Chondrocyte (in vitro differentiated cells): ENCODE measurements at places on chromosomes 6 and 20. TPM values are rescaled to one million over a fixed set of nuclear protein-coding genes. Genes with fewer than 3 reads are reported as not detected.
A peak's percentile ranks its signal among the peaks of the same experiment; 100 is the strongest.

Gene FGD2
- not detected in 3 replicates for total RNA-seq

DNA sequence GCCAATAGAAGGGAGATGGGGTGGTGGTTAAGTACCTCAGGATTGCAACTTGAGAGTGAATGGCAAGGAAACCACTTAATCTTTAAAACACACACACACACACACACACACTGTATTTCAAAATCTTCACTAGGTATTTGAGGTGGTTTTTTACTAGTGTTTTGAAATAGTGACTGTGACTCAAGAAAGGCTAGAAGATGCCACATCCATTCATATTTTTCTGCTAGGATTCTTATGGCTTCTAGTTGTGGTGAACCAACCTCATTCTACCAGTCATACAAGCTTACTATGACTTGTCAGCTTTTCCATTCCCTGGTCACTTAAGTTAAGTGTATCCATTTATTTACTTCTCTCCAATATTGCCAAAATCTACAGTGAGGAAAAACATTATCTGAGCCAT is 519.4 kb upstream of the JAG1 start:
- no peak for DNase-seq
- no peak overlapping the region for H3K27ac ChIP-seq
- no peaks in the 10 kb centered on the region for H3K36me3 ChIP-seq

DNA sequence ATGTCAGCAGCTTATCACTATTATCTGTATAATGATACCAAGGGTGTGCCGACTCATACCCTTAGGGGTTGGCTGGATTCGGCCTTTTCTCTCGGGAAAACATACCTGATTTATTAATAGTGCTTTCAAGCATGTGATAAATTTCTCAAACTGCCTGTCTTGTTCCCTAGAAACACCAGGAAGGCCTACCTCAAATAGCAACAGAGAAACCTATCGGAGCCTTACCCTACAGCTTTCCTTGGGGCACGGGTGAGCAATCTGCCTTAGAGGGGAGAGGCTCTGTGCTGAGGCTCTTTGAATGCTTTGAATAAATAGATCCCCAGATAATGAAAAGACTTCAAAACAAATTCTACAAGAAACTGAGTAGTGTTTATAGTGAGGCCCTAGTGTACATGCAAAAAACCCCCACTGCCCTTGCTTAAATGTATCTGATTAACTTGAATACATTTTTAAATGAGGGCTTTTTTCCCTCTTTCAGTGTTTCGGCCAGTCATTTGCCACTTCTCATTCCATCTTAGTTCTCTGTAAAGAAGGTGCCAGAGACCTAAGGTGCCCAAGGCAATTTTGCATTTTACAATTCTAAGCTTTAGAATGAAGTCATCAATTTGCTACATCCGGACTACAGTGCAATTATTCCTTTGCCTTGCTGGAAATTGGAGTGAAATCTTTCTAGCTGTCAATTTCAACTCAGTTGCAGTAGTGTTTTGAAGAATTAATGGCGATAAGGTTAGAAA is 320.1 kb downstream of the ESR1 start:
- no peak overlapping the region for H3K4me3 ChIP-seq
- no peaks in the 10 kb centered on the region for H3K27me3 ChIP-seq
- no peak overlapping the region for H3K27ac ChIP-seq

GRCh38 chr20:18926965-18927364 is 113.4 kb downstream of the SCP2D1 start:
- H3K36me3 ChIP-seq, result no peaks in the 10 kb centered on the region
- no peak for DNase-seq
- H3K27ac ChIP-seq, result no peak overlapping the region
- H3K27me3 ChIP-seq, result no peaks in the 10 kb centered on the region
- H3K4me1 ChIP-seq, result no peaks in the 10 kb centered on the region
- no peak overlapping the region for H3K4me3 ChIP-seq

- peaks cover 2% of the 10 kb centered on the region for H3K36me3 ChIP-seq
- no peak for DNase-seq
- peaks cover 38% of the 10 kb centered on the region for H3K4me1 ChIP-seq
- H3K27me3 ChIP-seq, result no peaks in the 10 kb centered on the region
- H3K27ac ChIP-seq, result peak overlapping the region; percentile 94
Observed at GRCh38 chr20:23050076-23050838, 785 bp upstream of the THBD start.

Gene LPIN3
- total RNA-seq, result 3.3 to 5.1 TPM (median 3.5 TPM) in 3 replicates

DNA sequence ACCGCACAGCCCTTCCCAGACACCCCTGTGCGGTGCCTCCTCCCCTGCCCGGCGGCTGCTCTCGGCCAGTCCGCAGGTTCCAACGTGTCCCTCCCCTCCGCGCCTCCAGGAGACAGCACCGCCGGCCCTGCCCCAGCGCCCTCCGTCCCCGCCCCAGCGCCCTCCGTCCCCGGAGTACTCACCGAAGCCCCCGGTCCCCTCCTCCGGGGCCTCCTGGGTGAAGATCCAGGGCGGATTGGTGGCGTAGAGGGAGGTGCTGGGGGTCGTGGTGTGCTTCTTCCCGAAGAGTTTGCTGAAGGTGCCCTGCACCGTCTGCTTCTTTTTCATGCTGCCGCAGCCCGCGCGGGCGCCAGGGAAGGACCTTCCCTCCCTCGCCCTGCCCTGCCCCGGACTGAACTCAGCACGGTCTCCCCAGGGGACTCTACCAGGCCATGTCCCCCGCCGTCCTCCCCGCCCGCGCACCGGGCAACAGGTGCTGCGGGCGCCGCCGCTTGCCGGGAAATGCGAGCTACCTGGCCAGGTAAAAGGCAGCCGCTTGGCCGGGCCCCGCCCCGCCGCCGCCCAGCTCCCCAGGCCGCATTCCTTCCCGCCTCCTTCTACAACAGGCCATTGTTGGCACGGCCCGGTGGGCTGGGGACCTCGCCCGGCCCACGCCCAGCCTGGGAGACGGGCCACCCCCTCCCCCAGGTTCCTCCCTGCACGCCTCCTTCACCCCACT is at the start of gene C6orf132:
Gene C6orf132 (minus strand): TSS at position 503 of the 718 bp plus-strand sequence. CDS start 176 bp downstream, at position 327.
- no peak for DNase-seq
- H3K36me3 ChIP-seq, result no peaks in the 10 kb centered on the region

Gene ZKSCAN4
- total RNA-seq, result 4.8 to 7.1 TPM (median 5.1 TPM) in 3 replicates

- no peaks in the 10 kb centered on the region for H3K36me3 ChIP-seq
- H3K4me3 ChIP-seq, result no peak overlapping the region
- peaks cover 22% of the 10 kb centered on the region for H3K4me1 ChIP-seq
Observed at GRCh38 chr6:75438442-75439116, 55.0 kb downstream of the FILIP1 start.

Gene LY6G6D
- total RNA-seq, result not detected in 3 replicates

- H3K4me1 ChIP-seq, result peaks cover 10% of the 10 kb centered on the region
- peaks cover 1% of the 10 kb centered on the region for H3K36me3 ChIP-seq
- DNase-seq, result no peak
- H3K27me3 ChIP-seq, result no peaks in the 10 kb centered on the region
- no peak overlapping the region for H3K27ac ChIP-seq
Observed at GRCh38 chr20:25534845-25535244, 50.5 kb downstream of the NINL start.

Gene TINAG
- not detected in 3 replicates for total RNA-seq

- DNase-seq, result no peak
- H3K27ac ChIP-seq, result no peak overlapping the region
- H3K4me1 ChIP-seq, result no peaks in the 10 kb centered on the region
- H3K27me3 ChIP-seq, result no peaks in the 10 kb centered on the region
Observed at GRCh38 chr6:81876971-81877370, 124.5 kb upstream of the TENT5A start.

GRCh38 chr6:146498309-146498708 is 45.3 kb upstream of the RAB32 start:
- no peak overlapping the region for H3K4me3 ChIP-seq
- no peaks in the 10 kb centered on the region for H3K36me3 ChIP-seq
- no peak overlapping the region for H3K27ac ChIP-seq
- H3K4me1 ChIP-seq, result no peaks in the 10 kb centered on the region
- DNase-seq, result no peak

- H3K4me1 ChIP-seq, result no peaks in the 10 kb centered on the region
- DNase-seq, result no peak
- no peak overlapping the region for H3K27ac ChIP-seq
- no peak overlapping the region for H3K4me3 ChIP-seq
- H3K36me3 ChIP-seq, result peaks cover 48% of the 10 kb centered on the region
Observed at GRCh38 chr20:1163105-1163504, 21.7 kb downstream of the TMEM74B start.

DNA sequence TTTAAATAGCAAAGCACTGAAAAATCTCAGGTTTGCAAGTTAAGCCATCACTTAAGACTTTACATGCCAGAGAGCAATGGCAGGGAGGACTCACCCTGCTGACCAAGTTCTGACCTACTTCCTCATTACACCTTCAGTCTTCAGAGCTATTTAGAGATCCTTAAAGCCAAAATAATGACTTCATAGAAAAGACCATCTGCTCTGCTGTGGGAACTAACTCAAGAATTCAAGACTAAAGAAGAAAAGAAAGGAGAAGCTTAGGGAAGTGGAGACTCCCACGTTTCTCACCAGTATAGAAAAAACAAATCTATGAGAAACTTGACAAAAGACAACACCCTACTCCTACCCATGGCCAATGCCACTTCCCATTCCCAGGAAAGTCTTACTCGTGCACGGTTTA is 28.6 kb downstream of the XPO5 start:
- no peak overlapping the region for H3K4me3 ChIP-seq
- H3K27me3 ChIP-seq, result no peaks in the 10 kb centered on the region
- H3K27ac ChIP-seq, result no peak overlapping the region
- DNase-seq, result no peak

DNA sequence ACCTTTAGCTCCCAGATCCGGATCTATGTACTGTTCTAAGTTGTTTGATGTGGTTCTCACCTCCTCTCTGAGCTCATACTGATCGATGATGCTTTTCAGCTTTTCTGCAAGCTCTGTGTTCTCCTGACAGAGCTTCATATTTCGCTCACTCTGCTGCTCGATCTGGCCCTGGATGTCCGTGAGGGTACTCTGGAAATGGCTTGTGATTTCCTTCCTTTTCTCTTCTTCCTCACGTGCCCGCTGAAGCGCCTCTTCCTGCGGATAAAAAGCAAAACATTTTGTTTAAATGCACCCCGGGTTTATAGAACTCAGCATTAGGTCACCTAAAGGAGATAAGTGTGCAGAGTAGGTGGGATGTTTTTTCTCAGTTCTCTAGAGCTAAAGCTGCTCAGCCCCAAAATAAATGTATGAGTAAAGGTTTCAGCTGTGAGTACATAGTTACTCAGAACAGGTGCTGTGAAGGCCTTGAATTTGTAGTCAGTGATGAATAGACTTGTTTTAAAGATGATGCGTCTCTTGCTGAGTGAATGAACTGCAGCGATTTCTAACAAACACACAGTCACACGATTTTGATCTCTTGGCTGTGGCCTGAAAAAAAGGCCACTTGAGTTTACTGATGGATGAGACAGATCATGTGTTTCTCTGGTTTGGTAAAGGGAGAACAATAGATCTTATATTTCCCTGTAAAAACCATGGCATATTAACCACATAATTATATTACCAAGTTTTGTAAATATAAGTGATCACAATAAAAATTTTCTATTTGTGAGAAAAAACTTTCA is 29.1 kb downstream of the TXLNB start:
- no peaks in the 10 kb centered on the region for H3K4me1 ChIP-seq
- no peak overlapping the region for H3K4me3 ChIP-seq
- no peak overlapping the region for H3K27ac ChIP-seq
- H3K27me3 ChIP-seq, result peaks cover 2% of the 10 kb centered on the region
- H3K36me3 ChIP-seq, result no peaks in the 10 kb centered on the region
- DNase-seq, result no peak

DNA sequence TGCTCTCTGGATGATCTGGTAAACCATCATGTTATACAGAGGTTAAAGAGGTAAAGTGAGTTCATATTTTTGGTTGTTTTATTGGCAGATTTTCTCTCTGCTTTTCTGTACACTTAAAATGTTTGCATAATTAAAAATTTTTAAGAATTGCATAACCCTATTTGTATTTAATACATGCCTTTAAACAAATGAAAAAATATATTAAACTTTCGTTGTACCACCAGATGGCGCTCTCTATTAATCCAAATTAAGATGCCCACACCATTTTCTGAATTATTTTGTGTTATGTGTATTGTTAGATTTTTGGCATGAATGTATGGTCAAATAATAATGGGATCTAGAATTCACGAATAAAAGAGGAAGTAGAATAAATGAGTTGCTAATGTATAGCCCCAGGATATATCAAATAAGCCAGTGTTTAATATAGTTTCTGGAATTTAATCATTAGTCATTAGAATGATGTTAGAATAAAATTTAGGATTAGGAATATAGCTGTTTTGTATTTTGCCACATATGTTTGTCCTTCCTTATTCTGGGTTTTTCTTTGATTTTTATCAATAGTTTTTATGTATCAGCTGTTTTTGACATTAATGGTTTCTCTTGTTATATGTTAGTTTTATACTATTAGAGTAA is 38.9 kb downstream of the SMAP1 start:
- H3K36me3 ChIP-seq, result no peaks in the 10 kb centered on the region
- H3K27me3 ChIP-seq, result no peaks in the 10 kb centered on the region
- H3K4me1 ChIP-seq, result peaks cover 2% of the 10 kb centered on the region
- no peak overlapping the region for H3K27ac ChIP-seq

- no peaks in the 10 kb centered on the region for H3K36me3 ChIP-seq
- no peaks in the 10 kb centered on the region for H3K4me1 ChIP-seq
- H3K27ac ChIP-seq, result no peak overlapping the region
- H3K4me3 ChIP-seq, result no peak overlapping the region
Observed at GRCh38 chr6:6586671-6587526, 1.6 kb upstream of the LY86 start.

Gene GRIK2
- 8.2 to 15.8 TPM (median 8.3 TPM) in 3 replicates for total RNA-seq

DNA sequence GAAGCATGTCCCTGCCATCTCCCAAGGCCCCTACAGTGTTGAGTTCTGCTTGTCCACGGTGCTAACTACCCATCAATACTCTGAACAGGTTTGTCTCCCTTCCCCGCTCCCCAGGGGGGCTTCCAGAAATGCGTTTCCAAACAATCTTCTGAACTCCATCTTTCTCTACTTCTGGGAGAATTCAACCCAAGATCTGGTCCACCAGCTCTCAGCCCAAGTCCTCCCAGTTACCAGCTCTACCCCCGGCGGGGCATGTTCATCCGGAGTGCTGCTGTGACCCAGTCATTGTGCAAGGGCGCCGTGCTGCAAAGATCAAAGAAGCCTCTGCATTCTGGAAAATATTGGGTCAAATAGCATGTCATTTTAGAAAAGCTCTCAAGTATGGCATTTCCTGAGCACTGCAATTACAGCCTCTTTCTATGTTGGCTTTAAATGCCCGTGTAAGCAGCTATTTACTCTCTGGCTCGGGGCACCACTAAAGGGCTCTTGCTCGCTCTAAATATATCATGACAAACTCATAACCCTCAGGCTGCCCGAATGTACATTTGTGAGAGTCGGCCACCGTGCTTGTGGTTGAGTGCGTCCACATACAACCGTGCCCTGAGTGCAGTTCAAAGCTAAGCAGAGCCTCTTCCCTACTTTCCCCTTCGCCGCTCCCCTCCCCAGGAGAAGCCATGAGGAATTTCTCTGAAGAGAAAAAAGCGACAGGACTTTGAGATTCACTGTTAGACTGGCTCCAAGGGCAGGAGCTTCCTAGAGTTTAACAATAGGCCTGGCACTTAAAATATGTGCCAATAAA is 71.6 kb downstream of the BANF2 start:
- H3K4me1 ChIP-seq, result peaks cover 35% of the 10 kb centered on the region
- H3K27me3 ChIP-seq, result no peaks in the 10 kb centered on the region
- DNase-seq, result no peak

GRCh38 chr20:1323830-1324597 is 4.9 kb downstream of the SDCBP2 start:
- peak overlapping the region; percentile 37 for H3K27ac ChIP-seq
- no peaks in the 10 kb centered on the region for H3K36me3 ChIP-seq
- DNase-seq, result no peak
- peaks cover 8% of the 10 kb centered on the region for H3K4me1 ChIP-seq
